ENCODE measurements at places on chromosomes 7 and 10.

DNA sequence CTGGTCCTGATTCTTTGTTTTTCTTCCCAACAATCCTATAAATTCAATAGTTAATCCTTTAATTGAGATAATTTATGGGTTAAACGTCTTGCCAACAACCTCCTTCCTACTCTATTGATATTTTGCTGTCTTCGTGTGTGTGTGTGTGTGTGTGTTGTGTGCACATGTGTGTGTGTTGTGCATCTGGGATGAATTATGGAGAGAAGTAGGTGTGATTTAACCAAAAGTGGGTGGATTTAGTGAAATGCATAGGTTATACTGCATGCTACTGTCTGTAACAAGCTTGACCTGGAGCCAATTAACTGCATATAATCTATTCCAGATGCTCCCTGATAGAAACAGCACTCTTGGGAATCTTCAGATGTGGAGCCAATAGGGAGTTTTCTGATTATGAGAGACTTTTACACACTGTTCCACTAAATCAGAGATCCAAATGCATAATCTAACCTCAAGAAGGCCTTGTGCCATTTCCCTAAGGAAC, 61.2 kb downstream of the SEMA3D start:
- no peak for DNase-seq

DNA sequence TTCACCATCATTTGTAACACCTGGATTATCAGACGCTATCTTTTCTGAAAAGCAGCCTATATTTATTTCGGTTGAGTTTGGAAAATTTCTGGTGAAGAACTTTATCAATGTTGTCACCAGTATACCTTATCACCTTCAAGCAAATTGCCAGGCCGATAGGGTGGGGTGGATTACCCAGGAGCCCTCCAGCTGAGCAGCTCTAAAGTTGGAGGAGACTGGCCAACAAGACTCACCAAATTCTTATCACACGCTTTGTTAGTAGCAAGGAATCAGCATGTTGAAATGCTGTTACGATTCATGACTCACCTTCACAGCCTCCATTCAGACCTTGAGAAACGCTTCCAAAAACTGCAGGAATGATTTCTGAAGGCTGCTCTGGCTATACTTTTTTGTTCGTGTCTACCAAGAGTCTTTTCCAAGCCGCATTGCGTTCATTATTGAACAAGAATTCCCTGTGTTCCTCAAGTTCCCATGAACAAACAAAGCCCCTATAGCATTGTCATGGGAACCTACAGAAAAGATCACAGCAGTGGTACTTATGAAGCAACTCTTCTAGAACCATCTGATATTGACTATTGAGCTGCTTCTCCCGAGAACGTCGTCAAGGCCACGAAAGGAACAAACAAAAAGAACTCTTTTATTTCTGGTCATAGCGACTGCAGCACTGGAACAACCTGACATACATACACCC, 291.4 kb downstream of the SFMBT2 start:
- DNase-seq: no peak

DNA sequence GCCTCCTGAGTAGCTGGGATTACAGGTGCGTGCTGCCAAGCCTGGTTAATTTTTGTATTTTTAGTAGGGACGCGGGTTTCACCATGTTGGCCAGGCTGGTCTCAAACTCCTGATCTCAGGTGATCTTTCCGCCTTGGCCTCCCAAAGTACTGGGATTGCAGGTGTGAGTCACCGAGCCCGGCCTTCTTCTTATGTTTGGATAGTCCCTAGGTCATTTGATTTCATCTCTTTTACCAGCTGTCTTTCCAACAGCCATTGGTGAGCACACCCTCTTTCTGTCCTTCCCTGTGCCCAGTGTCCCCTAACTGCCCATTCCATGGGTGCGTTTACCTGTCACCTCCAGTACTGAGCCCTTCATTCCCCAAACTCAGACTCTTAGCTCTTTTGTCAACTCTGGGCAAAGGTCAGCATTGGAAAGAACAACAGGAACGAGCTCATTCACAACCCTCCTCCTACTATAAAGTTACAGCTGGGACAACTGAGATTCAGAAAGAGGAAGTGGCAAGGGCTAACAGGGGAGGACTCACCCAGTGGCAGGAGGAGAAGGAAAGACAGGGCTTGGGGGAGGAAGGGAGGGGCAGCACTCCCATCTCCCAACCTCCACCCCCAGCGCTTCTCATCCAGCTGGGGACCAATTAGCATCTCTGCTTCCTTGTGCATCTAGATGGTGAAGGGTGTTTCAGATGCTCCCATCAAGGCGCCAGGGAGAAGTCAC, 5.6 kb downstream of the SSC4D start:
- no peak for DNase-seq

DNA sequence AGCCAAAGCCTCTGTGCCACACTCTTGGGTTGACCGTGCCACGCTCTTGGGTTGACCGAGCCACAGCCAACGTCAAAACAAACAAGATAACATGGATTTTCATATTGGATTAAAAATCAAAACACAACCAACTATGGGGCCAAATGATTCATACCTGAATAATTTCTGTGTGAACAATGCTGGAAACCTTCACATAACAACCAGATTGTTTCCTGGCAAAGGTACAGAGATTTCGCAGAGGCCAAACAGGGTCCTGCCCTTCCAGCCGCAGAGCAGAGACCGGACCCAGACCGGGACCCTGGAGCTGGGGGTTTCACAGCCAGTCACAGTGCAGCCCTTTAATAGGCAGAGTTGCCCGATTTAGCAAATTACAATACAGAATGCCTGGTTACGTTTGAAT, 40.5 kb downstream of the ITIH5 start:
- no peak for DNase-seq

DNA sequence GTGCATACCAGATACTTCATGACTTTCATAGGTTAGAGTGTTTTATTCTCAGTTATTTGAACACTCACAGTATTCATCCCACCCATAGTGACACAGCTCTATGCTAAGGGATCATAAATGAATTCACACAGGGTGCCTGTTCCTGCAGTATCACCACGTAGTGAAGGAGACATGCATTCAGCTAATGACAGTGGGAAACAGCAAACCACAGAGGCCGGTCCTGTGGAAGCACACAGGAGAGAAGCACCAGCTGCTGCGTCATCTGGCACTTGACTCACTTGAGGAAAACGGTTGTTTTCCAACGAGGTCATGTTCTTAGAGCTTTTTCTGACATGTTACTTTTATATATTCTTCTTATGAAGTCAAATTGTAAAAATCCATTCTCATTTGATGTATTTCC, 73.0 kb downstream of the UBE3C start:
- no peak for DNase-seq
